Stimulated activated CD4-positive, alpha-beta T cell treated with anti-CD3 and anti-CD28 coated beads, Interleukin-1b, Interleukin-23, amount 100 ng/mL, for 24 hours (primary cell): ENCODE measurements at places on chromosomes 7 and 10.
A peak's percentile ranks its signal among the peaks of the same experiment; 100 is the strongest.

- DNase-seq: no peak
These were observed 588.0 kb downstream of the NRG3 start for GRCh38 chr10:82462910-82463551.

DNA sequence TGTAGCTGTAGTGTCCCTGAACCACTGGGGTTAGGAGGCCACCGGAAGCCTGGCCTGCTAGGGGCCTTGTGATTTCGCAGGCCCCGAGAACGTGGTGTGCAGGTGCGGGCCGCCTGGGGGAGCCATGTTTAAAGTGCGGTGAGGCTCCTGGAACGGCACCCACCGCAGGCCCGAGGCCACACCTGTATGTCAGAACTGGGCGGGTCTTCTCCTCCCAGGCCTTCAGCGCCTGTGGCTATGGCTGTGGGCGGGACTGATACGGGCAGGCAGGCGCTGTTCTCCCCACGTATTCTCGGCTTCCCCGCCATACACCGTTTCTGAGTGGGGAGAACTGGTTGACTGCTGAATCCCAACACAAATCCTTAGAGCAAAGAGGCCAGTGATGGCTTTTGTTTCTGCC is 74.8 kb downstream of the DNAJB6 start:
- peak; percentile 13 for DNase-seq

DNA sequence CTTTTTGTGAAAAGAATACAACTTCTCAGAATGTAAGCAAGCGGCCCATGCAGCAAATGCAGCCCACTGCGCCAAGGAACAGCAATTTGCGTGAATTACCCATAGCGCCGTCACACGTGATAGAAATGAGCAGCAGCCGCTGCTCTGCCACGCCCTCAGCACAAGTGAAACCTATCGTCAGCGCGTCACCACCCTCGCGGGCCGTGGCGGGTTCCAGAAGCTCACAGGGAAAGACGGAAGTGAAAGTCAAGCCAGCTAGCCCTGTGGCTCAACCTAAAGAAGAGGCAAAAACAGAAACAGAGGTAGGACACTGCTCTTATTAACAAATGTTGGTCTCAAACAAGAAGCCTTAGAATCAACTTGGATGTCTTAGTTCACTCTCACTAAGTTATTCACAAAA is 70.5 kb downstream of the SHH start:
- no peak for DNase-seq

DNA sequence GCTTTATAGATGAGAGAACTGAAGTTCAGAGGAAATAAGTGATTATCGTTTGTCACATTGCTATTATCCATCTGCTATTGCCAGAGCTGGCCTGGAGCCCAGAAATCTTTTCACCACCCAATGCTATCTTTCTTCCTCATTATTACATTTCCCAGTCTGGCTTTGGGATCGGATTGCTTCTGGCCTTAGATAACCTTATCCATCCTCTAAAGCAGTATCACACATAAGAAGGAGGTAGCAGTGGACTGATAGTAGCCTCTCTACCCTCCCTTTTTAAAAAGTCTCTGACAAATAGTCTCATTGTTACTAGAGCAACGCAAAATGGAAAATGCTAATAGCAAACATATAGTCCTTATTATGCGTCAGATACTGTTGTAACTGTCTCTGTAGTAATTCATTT is 1.3 kb upstream of the CLDN12 start:
- DNase-seq: no peak

DNA sequence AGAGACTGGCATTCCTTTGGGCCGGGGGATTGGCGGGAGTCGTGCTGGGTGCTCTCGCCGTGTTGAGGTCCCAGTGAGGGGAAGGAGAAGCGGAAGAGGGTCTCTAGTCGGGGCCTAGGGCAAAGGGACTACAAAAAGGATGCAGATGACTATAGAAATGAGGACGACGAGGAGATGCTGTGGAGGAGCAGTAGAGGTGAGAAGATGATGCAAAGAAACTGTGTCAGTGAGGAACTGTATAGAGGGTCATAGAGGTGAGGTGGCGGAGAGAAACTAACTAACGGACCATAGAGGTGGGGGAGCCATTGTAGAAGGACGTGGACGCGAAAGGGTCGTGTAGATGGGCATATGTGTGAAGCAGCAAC is 324 bp downstream of the TWNK start:
- DNase-seq: no peak

DNA sequence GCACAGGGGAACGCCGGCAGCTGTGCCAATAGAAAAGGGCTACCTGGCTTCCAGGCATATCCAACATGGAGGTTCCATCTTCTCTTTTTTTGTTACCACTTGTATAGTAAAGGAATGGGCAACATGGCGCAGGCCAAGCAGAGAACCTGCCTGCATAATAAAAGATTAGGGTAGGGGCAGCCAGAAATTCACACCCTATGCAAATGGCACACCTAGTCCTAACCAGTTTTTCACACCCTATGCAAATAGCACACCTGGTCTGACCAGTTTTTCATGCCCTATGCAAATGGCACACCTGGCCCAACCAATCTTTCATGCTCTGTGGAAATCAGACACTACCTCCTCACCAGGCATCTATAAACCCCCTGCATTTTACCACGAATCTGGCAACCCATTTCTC is 369.5 kb downstream of the IPMK start:
- DNase-seq: no peak

DNA sequence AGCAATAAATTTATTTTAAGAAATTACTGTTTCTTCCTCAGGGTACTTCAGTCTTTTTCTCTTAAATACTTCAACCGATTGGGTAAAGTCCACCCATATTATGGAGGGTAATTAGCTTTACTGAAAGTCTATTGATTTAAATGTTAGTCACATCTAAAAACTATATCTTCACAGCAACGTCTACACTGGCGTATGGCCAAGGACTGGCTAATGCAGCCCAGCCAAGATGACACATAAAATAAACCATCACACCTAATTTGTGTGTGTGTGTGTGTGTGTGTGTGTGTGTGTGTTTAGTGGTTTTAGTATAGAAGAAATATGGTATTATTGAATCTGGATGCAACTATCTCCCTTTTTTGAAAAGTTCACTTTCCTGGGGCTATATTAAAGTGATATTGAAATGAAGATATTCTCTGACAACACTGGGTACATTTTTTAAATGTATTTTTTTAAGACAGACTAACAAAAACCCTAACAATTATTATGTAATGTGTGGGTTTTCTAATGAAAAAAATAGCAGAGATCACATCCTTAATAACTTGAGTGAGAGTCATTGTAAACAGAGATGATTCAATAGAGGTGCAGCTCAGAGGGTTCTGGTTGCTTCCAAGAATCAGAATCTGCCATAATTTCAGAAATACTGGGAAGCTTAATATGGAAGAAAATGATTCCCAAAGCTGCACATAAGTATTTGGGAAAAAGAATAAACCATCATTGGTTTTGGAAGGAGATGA is 584.2 kb upstream of the MBL2 start:
- no peak for DNase-seq

DNA sequence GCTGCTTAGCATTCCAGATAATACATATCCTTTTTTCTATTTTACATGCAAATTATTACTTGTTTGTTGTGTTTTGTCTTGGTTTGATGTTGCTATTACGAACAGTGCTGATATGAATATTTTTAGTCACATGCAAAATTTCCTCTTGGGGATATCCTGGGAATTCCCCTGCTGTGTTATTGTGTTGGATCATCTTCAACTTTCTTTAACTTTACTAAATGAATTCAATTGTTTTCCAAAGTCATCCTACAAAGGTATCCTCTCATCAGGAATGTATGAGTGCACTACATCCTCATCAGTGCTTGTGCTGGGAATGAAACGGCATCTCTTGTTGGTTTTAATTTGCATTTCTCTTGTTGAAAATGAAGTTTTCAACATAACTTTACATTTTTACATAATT is 87.1 kb downstream of the AASS start:
- no peak for DNase-seq

GRCh38 chr7:33792547-33793105 is 112.7 kb upstream of the BMPER start:
- DNase-seq: no peak

DNA sequence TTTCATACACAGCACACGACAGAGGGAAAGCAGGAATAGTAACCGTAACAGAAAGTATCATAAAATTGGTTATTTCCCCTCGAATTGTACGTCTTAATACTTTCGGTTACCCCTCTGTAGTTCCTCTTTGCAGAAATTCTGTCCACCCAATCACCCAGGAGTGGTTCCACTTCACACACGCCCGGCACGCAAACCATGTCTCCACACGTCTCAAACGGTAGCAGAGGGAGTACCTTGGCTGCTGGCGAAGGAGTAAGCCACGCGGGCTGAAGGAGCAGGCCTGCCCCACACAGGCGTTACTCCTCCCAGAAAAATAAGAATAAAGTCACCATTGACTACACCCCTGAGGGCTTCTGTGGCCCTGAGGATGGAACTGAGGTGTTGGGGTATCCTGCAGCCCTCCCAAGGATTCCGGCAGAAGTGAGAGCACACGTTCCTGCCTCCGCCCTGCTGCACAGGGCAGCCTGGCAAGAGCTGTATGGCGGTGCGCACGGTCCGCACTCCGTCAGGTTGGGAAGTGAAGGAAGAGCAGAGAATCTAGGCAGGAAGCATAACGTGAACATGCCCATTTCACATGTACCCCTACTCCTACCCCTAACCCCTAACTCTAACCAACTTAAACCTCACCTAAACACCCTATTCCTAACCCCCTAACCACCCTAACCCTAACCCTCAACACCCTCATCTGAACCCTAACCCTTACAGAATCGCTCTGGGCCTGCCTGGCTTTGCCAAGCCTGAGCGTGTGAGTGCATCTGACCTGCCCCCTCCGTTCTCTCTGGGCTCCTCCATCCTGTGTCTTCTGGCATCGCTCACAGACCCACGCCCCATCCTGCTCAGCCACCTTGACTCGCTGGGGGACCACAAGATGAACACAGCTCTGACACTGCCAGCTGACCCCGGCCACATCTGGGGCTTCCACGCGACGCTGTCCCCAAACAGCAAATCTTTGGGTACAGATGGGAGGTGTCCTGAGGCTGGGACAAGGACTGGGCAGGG is 18.2 kb downstream of the GPR146 start:
- no peak for DNase-seq

DNA sequence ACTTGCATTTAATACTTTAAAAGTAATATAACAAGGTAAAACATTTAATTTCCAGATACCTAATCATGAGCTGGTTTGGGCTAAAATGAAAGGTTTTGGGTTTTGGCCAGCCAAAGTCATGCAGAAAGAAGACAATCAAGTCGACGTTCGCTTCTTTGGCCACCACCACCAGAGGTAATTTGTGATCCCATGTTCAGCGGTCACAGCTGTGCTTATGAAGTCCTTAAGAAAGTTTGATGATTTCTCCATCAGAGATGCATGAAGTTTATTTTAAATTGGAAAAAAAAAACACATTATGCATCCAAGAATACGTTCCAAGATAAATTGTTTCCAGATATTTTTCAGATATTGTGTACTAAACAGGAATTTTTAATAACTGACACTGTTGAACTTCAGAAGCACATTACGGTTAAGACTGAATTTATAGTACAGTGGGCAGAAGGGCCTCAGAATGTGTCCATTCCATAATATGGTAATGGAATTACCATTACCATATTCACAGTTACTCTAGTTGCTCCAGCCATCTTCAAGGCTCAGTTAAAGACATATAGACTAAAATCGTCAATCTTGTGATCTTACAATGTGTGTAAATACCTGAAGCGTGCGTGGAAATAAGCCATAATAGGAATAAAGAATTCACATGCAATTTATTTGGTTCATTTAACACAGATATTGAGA is 106.8 kb downstream of the ZMYND11 start:
- no peak for DNase-seq

DNA sequence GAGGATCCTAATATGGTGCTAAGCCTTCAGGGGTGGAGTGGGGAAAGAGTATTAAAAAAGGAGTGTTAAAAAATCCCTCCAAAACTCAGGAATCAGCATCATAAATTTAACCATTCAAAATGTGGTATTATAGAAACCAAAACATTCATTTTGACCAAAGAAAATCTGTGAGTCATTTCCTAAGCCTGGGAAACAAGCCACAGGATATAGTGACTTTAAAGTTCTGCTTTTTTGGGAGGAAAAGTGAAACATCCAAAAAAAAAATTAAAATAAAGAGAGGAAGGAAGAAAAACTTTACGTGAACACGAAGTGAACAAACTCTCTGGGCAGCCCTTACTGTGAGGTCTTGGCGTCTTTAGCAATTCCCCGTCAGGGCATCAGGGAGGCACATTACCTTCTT is 74.0 kb upstream of the GSDME start:
- no peak for DNase-seq

DNA sequence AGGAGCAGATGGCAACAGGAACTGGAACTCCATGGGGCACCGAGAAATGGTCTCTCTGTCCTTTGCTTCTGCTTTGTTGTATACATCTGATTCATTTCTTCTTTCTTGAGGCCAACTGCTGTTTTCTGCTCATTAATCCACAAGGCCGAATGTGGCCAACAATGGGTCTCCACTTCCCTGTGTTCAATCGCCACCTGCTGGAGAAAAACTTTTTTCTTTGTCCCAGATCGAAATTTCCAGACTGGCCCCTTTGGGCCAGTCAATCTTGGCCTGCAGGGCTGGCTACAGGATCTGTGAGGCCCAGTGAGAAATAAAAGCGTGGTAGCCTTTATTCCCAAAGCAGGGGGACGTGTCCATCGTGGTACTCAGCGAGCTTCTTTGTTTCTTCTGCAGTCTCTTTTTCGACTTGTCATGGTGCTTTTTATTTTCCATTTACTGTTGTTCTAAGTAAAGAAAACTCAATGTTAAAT is 58.8 kb downstream of the PARP12 start:
- no peak for DNase-seq
